ENCODE measurements at places on chromosomes 3 and 15.

DNA sequence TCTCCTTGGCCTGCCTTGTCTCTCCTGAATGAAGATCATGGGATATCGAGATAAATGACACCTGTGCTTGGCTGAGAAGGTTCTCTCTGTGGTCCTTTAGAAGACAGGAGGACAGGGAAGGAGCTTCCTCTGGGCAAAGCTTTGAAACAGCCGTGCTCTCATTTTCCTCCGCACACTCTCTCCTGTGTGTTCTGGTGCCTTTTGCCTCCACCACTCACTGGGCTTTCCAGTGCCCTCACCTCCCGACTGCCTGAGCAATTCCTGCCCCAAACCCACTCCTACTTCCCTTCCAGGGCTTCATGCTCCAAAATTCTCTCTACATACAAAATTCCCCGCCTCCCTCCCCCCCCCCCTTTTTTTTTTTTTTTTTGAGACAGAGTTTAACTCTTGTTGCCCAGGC, 32.3 kb downstream of the UPK1B start:
- no peak for DNase-seq

DNA sequence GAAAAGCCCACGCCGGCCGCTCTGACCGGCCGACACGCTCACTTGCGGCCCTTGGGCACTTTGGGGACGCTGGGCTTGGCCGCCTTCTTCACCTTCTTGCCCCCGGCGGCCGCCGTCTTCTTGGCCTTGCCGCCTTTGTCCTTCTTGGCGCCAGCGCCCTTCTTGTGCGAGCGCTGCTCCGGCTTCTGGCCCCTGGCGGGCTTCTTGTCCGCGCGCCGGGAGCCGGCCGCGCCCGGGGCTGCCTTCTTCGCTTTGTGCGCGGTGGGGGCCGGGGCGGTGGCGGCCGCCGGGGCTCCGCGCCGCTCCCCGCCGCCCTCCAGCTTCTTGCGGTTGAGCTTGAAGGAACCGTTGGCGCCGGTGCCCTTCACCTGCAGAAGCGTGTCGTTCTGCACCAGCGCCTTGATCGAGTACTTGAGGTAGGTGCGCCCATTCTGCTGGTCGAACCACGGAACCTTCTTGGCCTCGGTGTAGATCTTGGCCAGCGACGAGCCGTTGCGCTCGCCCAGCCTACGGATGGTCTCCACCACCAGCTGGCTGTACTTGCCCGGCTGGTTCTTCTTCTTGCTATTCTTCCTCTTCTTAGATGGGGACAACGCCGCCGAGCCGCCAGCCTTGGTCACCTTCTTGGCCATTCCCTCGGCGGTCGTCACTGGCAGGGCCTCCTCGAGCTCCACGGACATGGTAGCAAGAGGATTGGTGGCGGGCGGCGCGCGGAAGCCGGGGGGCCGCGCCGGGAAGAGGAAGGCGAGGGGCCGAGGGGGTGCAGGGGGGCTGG, 36.7 kb downstream of the HMCES start:
- DNase-seq = peak; percentile 66

- no peak for DNase-seq
These were observed 207.1 kb downstream of the TP63 start for GRCh38 chr3:189838291-189838690.

DNA sequence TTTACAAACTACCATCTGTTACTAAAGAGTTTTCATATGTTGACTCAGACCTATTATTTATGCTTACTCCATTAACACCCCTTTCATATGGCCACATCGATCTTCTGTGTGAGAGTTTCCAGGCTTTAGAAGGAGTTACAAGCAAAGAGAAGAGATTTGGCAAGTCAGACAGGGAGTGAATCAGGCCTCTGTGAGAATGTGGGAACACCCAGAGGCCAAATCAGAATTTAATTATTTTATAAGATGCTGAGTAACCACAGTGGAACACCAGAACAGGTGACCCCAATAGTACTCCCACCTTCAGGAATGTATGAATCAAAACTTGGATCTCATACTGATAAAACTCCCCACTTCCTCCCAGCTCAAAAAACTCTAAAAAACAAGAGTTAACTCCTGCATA, 42.0 kb downstream of the IFT57 start:
- peak; percentile 84 for DNase-seq

DNA sequence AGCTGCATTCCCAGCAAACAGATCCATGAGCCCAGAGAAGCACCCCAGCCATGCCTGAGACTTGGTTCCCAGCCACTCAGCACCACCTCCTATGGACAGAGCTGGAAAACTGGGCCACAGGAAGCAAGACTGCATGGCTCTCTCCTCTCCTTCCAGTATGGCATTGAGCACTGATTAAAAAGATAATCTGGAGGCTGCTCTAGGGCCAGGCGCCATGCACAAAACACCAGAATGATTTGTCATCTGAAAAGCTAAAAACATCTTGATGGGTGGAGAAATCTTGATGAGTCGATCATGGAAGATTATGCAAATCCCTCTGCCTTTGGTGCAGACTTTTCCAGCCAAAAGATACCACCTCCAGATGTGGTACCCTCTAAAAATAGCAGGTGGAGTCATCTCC, 62.7 kb upstream of the MRPS22 start:
- DNase-seq = peak; percentile 92

DNA sequence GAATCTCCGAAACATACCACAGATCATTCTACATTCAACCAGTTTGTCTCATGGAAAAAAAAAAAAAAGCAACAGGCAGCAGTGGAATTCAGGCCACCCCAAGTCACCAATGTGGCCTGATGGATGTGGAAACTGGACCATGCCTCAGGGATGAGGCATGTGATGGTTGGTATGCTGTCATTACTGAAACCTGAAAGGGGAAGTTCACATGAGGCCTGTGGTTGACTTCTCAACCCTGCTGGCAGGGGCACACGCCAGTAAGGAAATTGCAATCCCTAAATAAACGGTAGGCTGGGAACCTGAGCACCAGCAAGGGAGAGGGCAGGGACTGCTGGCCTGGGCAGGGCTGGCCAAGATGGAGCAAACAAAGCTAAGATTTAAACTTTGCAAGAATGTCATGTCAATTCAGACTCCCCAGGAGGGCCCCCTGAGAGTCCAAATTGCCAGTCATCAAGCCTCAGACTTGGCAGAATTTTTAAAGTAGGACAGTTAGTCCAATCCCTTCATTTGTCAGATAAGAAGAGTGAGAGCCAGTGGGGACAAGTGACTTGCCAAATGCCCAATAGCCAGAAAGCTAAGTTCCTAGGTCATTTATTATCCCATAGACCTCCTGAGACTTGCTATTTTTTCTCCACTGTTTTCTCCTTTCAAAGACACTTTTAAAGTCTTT, 310.4 kb downstream of the ERC2 start:
- DNase-seq = peak; percentile 65

DNA sequence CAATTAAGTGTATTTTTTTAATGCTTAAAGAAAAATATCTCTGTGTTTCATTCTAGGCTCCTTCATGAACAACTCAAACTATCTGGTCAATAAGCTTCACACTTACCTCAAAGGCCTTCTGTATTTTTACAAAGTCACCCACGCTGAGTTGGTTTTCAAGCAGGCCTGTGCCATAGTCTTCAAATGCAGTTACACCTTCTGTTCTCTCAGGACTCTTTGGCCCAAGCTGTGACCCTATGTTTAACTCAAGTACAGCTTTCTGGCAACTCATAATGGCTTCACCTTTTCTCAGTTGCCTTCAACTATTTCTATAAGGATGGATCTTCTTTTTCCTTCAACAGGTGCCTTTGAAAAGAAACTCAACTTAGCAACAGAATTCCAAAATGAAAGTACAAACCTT, 587 bp downstream of the WDR49 start:
- no peak for DNase-seq

- DNase-seq = no peak
These were observed 227.7 kb downstream of the ZNF621 start for GRCh38 chr3:40752492-40752891.

DNA sequence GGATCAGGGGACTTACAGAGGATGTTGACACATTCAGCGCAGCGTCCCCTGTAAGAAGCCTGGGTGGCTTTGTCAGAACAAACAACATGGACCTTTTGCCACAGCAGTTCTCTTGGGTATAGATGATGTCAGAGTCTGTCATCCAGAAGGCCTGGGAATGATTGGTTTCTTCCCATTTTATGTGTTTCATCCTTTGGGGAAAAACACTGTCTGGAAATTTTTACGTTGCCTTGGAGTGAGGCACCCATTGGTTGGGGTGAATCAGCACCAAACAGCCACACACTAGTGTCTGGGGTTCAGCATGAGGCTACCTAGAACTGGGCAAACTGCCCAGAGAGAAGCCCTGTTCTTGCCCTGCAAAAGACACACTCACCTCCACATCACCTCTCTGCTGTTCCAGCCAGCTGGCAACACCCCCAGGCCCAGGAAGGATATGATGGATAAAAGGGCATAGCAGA, 123.0 kb downstream of the FAM43A start:
- peak; percentile 86 for DNase-seq

GRCh38 chr3:81790117-81790516, 28.7 kb upstream of the GBE1 start:
- DNase-seq = no peak

GRCh38 chr3:71207632-71208031, 375.9 kb downstream of the FOXP1 start:
- DNase-seq = no peak

- DNase-seq = peak; percentile 91
These were observed at the start of gene DZIP1L for GRCh38 chr3:138114988-138115971. Gene DZIP1L, minus strand, starts transcription at chr3:138115608. Its CDS starts 11,637 bp downstream, at chr3:138103971.

GRCh38 chr3:190224456-190224855, 97.8 kb downstream of the CLDN1 start:
- no peak for DNase-seq

GRCh38 chr3:44476181-44476611, 1.3 kb downstream of the ZNF445 start:
- DNase-seq = peak; percentile 63

DNA sequence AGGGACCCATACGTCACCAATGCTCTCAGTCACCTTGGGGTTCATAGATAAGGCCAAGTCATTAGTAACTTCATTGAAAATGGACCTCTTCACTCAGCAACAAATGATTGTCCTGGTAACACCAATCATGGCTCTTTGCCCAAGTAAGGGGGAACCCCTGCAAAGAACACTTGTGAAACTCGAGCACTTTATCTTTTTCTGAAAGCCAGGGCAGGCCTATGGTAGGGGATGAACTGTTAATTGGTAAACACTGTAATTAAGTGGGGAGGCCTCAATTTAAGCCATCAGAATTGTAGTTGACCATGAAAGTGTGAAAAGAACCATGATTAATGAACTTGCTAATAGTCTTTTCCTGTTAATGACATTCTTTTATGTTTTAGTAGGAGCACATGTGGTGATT, 73.3 kb downstream of the ABHD5 start:
- DNase-seq = no peak

DNA sequence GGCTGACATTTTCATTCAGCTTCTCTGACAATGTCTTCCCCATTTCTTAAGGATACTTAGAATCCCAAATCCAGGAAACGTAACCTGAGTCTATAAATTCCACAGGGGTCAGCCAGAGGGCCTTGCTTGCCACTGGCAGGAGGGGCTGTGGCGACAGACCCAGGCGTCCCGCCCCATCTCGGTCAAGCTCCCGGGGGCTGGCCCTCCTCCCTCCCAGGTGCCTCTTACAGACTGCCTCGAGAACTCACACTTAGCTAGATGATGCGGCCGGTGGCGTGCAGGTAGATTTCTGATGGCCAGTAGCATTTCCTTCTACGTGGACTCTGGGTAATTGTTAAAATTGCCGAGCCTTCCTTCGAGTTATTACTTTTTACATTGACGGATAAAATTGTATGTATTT, 172.5 kb downstream of the NSMCE3 start:
- DNase-seq = no peak

- no peak for DNase-seq
These were observed 34.5 kb downstream of the IL17RD start for GRCh38 chr3:57130571-57131209.

- peak; percentile 16 for DNase-seq
These were observed 130.3 kb downstream of the CHDH start for GRCh38 chr3:53715815-53716483.

DNA sequence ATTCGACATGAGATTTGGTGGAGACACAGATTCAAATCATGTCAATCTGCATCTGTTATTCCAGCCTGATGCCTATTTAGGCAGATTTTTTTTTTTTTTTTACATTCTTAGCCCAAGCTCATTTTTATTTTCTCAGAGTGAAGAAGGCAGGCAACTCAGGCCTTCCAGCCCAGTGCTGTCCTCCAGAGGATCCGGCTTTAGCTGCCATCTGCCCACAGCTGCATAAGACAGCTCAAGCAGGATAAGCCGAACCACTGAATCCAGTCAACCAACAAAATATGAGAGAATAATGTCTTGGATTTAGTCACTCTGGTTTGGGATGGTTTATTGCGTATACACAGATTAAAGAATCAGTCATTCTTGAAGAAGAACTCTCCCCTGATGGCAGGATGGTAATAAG, 19.9 kb upstream of the COLQ start:
- no peak for DNase-seq

DNA sequence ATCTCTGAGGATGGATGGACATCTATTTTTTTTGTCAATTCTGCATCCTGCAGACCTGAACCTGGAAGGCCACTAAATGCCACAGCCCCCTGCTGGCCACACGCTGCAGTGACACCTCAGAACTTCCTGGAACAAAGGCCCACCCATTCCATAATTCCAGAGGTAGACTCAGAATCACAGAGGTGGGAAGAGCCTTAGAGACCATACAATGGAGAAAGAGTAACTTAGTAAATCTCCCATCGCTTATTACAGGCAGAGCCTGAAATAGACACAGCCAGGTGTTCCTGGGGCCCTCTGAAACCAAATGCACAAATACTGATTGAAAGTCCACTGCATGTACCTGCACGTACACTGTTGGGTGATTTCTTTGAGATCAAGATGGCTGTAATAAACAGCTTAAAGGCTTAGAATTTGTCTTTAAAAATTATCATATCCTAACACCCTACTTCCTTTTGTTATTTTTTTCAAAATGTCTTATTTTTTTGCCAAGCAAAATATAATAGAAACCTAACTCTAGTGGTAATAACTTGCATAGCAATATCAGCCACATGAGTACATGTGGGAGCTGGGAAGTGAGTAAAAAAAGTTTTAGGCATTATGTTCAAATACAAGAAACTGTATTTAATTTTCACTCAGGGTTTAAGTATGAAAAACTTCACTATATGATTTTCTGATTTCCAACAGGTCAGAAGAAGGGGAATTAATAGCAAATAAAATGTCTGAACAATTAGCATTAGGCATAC, 62.7 kb downstream of the EOMES start:
- DNase-seq = peak; percentile 62

DNA sequence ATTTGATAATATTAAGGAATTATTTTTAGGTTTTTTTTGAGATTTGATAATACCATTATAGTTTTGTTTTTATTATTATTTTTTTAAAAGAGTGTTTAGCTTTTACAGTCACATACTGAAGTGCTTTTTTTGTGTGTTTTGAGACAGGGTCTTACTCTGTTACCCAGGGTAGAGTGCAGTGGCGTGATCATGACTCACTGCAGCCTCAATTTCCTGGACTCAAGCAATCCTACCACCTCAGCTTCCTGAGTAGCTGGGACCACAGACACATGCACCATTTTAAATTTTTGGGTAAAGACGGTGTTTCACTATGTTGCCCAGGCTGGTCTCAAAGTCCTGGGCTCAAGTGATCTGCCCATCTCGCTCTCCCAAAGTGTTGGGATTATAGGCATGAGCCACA, 73.0 kb downstream of the SUMF1 start:
- no peak for DNase-seq

- DNase-seq = no peak
These were observed 139.3 kb downstream of the STT3B start for GRCh38 chr3:31671976-31672375.

Measured in GM23248 (cell line).